Mesenteric fat pad (tissue), 1 donor: ENCODE measurements at places on chromosomes 5 and 9.

DNA sequence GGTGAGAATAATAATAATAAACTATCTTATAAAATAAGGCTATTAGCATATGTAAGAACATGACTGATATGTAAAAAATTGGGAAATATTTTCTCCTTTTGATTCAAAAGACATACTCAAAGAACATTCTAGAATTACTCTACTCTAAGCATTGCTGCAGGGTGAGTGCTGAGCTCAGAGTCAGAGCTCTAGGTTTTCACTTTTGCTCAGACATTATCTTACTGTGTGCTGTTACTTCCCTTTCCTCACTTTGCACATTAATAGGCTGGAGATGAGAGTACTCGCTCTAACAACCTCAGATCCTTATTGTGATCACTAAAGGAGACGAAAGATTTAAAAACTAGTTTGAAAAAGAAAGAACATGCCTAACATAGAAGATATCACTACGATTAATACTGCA lies 99.4 kb upstream of the C9orf72 start:
- no peak for DNase-seq

DNA sequence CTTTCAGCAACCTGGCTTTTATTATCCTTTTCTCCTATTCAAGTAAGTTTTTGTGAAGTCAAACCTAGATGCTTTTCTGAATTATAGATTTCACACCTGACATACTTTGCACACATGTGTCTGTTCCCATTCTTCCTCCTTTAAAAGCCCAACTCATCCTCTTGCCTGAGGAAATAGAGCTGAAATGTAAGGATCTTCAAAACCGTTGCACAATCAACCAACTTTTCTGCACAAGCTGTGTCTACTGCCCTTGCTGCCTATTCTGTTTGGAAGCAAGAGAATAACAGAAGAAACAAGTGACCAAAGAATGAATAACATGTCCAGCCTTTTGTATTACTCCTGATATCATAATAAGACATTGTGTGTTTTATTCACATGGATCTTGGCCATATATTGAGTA lies 95.1 kb upstream of the ITGA1 start:
- no peak for DNase-seq

- no peak for DNase-seq
These were observed 782.4 kb upstream of the WWC1 start for GRCh38 chr5:167509076-167509475.

- no peak for DNase-seq
These were observed 329.9 kb downstream of the KIF4B start for GRCh38 chr5:155343468-155343867.

DNA sequence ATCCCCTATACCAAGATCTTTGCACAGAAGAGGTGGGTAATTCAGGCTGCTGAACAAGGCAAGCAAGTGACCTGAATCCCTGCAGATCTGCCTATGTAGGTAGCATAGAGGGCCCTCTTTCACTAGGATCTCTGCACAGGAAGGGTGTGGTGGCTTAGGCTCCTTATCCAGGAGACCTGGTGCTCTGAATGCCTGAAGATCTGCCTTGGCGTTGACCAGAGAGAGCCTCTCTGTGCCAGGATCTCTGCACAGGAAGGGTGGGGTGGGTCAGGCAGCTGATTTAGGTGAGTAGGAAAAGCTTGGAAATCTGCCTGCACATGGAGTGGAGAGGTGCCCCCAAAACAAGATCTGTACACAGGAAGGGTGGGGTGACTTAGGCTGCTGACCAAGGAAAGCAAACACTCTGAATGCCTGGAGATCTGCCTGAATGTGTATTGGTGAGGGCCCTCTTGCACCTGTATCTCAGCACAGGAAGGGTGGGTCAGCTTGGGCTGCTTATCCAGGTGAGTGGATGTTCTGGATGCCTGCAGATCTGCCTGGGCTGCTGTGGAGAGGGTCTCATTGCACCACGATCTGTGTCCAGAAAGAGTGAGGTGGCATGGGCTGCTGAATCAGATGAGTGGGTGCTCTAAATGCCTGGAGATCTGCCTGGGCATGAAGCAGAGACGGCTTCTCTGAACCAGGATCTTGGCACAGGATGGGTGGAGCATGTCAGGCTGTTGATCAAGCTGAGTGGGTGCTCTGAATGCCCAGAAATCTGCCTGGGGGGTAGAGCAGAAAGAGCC lies 365.9 kb downstream of the DMAC1 start:
- no peak for DNase-seq

DNA sequence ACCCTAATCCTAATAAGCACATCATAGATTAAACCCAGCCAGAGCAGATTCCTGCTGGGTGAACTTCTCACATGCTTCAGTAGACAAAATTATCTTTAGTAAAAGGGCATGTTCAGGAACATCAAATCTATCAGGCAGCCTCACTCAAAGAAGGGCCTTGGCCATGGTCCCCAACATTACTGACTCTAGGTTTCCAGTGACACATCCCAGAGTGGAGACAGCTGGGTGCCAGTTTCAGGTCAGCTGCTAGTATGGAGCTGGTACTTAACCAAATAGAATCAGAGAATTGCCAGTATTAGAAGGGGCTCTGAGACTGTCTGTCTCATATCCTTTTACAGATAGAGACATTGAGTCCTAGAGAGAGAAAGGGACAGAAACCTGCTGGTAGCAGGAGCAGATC lies 44.1 kb upstream of the GALNT10 start:
- DNase-seq, result no peak

GRCh38 chr5:177310332-177310731 lies 1.4 kb downstream of the MXD3 start:
- DNase-seq, result no peak

DNA sequence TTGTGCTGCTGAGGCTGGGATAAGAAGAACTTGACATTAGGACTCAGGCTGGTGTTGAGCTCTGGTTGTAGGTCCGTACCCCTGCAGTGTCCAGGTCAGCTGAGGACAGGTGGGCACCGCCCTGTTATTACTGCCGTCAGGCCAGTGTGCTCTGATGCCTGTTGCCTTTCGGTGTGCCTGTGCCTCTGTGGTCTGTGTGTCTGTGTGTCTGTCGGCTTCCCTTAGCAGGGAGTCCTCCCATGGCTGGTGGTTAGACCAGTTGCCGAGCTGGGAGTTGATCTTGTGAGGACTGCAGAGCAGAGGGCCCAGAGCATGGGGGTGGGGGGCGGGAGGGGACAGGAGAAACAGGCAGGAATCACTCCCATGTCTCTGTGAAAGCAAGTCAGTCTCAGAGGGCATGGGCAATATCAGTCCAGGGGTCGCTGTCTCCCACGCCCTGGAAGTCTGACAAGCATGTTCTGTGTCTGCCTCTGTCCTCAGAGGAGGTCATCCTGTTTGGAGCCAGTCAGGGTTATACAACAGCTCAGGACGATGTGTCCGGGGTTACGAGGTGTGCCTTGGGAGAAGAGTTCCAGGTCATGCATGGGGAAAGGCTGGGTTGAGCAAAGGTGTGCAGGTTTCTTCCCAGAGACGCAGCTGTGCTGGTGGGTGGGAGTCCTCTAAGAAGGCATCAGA lies 67.3 kb upstream of the GARNL3 start:
- no peak for DNase-seq

DNA sequence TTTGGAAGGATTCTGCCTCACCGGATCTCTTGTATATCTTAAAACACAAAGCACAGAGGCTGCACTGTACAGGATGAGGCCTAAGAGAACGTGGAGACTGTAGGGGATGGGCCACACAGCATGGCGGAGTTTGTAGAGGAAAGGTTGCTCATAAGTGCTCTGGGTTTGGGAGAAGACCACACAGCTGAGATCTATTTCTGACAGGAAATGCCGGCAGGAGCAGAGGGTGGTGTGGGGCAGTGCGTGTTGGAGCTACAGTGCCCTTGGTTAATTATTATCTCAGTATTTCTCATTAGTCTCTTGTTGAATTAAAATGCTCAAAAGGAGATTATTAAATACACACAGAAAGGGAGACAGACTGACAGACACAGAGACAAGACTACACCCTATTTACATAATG lies 9.6 kb downstream of the PALM2AKAP2 start:
- no peak for DNase-seq

- DNase-seq, result no peak
These were observed 522 bp downstream of the BHMT start for GRCh38 chr5:79111960-79112702.

DNA sequence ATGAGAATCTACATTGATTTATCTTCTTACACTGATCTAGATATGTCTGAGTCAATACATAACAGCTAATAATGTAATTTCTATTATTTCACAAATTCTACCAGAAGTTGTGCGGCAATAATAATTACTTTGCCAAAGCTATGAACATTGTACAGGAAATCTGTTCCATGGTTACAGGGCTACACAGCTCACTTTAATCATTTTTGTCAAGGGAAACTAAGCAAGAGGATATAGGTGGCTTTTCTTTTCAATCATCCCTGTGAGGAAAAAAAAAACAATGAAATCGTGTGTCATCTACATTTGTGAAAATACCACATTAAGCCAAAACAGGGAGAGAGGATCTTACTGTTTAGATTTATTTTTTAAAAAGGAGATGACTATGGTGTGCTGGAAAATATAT lies 717.4 kb downstream of the NR2F1-AS1 start:
- no peak for DNase-seq

DNA sequence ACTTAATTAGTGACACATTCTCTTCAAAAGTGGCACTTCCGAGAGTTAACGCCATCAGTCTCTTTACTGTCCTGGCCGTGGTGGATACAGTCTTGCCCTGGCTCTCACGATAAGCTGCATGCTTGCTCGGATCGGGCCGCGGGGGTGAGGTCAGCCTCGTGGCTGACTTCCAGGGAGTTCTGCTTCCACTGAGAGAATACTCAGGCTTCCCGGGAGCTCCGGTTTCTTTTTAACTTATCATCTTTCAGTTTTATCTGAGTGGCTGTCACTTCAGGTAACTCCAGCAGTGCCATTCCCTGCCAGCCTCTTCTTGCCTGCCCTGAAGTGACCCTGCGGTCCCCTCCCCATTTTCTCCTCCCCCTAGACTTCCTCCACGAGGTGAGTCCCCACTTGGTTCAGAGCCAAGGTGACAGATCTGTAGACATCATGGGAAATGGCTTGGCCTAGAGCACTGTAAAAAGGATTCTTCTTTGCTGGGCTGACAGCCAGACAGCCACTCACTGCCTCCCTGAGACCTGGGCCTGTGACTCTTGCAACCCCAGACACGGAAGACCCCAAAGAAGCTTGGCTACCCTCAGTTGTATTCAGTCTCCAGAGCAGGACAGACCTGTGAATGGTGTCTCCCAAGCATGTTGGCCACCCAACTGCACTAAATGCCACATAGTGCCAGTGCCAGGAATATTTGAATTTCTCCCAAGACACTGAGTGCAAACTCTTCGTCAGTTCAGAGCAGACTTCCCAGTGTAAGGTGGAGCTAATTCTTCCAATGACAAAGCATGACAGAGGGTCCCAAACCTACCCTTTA lies 95.1 kb downstream of the DAPK1 start:
- no peak for DNase-seq

DNA sequence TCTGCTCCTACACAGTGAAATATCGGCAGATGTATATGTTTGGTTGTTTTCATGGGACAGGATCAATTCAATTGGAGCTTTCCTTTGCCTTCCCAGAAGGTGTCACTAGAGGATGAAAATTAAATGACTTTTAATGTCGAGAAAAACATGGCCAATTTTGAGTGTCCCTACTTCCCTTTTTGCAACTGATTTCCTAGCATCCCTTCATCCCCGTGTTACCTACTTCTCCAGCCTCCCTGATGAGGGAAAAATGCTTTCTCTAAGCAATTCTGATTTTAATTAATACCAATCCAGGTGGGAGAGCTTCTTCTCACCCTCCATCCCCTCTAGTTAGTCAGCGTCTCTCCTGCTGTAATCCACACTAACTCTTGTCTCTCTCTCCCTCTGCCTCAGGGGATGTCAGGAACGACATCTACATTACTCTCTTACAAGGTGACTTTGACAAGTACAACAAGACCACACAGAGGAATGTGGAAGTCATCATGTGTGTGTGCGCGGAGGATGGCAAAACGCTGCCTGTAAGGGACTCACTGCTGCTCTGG lies 64.9 kb downstream of the DOCK2 start:
- no peak for DNase-seq

GRCh38 chr5:52787600-52788504 lies at the start of the genes ITGA1 and PELO:
TSS of gene ITGA1 (plus strand) at chr5:52787916. CDS start at chr5:52788354, 438 bp downstream.
TSS of gene PELO (plus strand) at chr5:52787916. CDS start at chr5:52800395, 12,479 bp downstream.
- DNase-seq, result peak; percentile 92

DNA sequence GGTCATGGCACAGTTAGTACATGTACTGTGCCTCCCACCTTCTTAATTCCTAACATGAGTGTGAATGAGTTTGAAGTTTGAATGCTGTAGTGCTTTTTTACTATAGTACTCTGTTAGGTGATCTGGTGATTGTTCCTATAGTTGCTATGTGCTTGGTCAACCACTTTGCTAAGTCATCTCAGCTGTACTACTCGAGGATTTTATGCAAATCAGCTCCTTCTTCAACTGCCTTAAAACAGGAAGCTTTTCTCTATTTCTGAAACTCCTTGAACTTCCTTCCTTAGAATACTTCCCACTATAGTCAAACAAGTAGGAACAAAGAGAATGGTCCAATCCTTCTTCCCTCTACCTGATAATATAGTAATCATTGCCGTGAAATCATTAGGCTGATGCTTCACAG lies 219.6 kb downstream of the CTNND2 start:
- no peak for DNase-seq

DNA sequence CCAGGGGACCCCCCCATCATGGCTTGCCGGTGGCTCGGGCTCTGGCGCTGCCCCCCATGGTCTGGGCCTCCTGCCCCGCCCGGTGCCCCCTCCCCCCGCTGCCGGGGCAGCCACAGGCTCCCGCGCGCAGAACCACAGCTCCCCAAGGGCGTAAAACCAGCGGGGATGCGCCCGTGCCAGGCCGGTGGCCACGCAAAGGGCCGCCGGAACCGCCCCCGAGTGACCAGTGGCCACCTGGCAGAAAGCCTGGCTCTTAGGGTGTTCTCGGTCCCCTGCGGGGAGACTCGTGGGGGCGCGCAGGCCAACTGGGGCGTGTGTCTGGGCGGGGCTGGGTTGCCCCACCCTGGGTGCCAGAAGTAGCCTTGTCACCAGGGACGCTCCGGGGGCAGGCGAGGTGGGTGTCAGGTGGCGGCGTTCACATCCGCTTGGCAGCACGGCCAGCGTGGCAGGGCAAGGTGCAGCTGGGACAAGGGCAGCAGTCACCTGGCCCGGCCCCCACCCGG lies 515 bp upstream of the AGPAT2 start:
- DNase-seq, result no peak

- DNase-seq, result no peak
These were observed 41.4 kb upstream of the IL7R start for GRCh38 chr5:35815089-35815936.

GRCh38 chr5:116574367-116575325 lies at the start of gene SEMA6A:
TSS of gene SEMA6A (minus strand) at chr5:116574823. CDS start at chr5:116504944, 69,879 bp downstream.
- peak; percentile 97 for DNase-seq

GRCh38 chr9:107119735-107120134 lies 163.3 kb upstream of the RAD23B start:
- no peak for DNase-seq

GRCh38 chr9:101727612-101728524 lies 10.6 kb downstream of the GRIN3A start:
- DNase-seq, result no peak
